ENCODE measurements at places on chromosomes 4 and X.

GRCh38 chr4:107996949-107997788 is 7.5 kb downstream of the HADH start:
- peaks cover 41% of the 10 kb centered on the region for H3K4me1 ChIP-seq
- peaks cover 44% of the 10 kb centered on the region for H3K36me3 ChIP-seq
- no peak for DNase-seq
- H3K27me3 ChIP-seq: no peaks in the 10 kb centered on the region
- H3K27ac ChIP-seq: no peak overlapping the region

DNA sequence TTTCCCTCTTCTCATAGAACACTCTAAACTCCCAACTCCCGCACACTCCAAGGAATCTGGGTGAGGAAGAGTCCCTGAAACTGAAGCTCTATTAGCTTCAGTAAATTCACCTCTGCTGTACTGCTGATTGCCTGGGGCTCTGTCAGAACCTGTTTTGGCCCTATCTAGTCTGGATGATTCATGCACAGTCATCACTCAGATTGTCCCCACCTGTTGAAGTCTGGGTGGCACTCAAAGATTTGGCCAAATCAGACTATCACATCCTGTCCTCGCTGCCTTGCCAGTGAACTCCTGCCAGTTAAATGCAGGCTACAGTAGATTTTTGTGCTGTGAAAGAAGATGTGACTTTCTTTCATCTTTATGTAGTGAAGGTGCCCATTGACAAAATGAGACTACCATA is 63.5 kb upstream of the EMCN start:
- no peak overlapping the region for H3K27ac ChIP-seq
- no peak overlapping the region for H3K4me3 ChIP-seq
- no peaks in the 10 kb centered on the region for H3K27me3 ChIP-seq
- DNase-seq: peak; percentile 13

DNA sequence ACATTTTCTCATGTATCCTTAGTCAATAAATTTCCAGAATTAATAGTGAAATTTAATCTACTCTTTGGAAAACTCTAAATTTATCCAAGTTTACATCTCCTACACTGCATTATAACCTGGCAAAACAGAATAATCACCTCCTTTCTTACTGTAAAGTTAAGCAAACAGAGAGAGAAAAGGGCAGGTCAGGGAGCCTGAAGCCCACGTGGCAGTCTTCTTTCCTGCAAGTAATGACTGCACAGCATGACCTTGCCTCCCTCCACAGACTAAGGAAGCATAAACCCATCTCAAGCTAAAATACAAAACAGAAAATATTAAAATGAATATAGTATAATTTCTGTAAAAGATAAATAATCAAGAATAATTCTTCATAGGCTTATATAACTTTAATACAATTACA is 1153.0 kb downstream of the C4orf33 start:
- DNase-seq: no peak
- H3K4me1 ChIP-seq: no peaks in the 10 kb centered on the region
- no peak overlapping the region for H3K27ac ChIP-seq
- H3K36me3 ChIP-seq: no peaks in the 10 kb centered on the region
- H3K27me3 ChIP-seq: no peaks in the 10 kb centered on the region

DNA sequence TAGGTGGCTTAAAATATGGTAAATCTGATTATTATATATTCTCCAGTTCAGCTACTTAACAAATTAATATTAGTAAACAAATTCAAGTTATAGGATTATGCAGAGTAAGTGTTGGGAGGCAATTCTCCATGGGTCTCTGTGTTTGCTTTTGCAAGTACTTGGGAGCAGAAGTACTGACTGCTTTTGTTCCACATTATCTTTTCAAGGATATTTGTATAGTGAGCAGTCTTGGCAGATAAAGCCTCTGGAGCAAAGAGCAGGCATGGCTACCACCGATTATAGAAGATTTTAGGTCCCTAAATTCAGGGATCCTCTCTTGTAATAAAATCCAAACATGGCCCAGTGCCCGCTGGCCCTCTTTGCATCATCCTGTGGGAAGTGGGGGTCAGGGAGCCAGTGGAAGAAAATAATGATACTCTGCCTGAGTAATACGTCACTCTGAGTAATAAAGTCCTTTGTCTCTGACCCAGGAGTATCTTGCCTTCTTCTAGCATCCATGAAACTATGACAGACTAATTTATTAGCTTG is 23.2 kb downstream of the NDNF start:
- no peak overlapping the region for H3K4me3 ChIP-seq
- H3K36me3 ChIP-seq: no peaks in the 10 kb centered on the region
- H3K27me3 ChIP-seq: no peaks in the 10 kb centered on the region
- H3K4me1 ChIP-seq: 0 out of 2 replicates have a peak, but pooled peaks cover 4% of the 10 kb centered on the region

- H3K4me1 ChIP-seq: no peaks in the 10 kb centered on the region
- no peaks in the 10 kb centered on the region for H3K36me3 ChIP-seq
- H3K27ac ChIP-seq: no peak overlapping the region
- no peak overlapping the region for H3K4me3 ChIP-seq
Observed at GRCh38 chr4:184861047-184861446, 35.3 kb upstream of the ACSL1 start.

DNA sequence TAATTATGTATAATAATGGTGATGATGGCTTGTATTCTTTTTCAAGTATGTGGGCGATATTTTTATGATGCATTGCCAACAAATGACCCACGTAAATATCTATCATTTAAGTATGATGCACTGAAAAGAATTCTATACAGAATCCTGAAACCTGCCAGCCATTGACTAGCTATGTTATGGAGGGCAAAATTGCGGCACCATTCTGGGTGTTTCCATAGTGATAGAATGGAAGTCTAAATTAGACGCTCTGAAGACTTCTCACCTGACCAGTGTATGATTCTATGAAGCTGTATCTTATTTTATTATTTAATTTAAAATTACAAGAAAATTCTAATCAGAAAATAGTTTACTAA is 677 bp upstream of the CENPC start:
- H3K4me1 ChIP-seq: peaks cover 49% of the 10 kb centered on the region
- peaks cover 28% of the 10 kb centered on the region for H3K36me3 ChIP-seq
- H3K27ac ChIP-seq: peak overlapping the region; percentile 92
- no peaks in the 10 kb centered on the region for H3K27me3 ChIP-seq

Measured in DND-41 (cell line).